ENCODE measurements at places on chromosomes 13 and 19.

DNA sequence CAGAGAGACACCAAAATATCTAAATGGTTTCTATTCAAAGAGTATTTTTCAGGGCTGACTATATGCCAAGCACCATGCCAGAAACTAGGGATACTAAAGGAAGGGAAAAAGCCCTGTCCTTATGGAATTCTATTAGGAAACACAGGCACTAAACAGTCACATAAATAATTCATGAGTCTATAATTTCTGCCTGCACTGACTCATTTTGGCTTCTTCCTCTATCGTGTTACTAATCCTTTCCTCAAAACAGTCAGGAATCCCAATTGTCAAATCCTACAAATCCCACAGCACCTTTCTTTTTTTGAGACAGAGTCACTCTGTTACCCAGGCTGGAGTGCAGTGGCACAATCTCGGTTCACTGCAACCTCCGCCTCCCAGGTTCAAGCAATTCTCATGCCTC is 29.2 kb downstream of the XPO4 start:
- no peaks in the 10 kb centered on the region for H3K27me3 ChIP-seq
- no peak for ATAC-seq
- no peak overlapping the region for H3K27ac ChIP-seq
- peaks cover 11% of the 10 kb centered on the region for H3K36me3 ChIP-seq
- H3K4me1 ChIP-seq = peaks cover 16% of the 10 kb centered on the region

- no peak overlapping the region for H3K27ac ChIP-seq
- no peak overlapping the region for H3K4me3 ChIP-seq
- peaks cover 5% of the 10 kb centered on the region for H3K27me3 ChIP-seq
- no peak for ATAC-seq
These were observed 68.9 kb upstream of the TDRD3 start for GRCh38 chr13:60328073-60328472.

DNA sequence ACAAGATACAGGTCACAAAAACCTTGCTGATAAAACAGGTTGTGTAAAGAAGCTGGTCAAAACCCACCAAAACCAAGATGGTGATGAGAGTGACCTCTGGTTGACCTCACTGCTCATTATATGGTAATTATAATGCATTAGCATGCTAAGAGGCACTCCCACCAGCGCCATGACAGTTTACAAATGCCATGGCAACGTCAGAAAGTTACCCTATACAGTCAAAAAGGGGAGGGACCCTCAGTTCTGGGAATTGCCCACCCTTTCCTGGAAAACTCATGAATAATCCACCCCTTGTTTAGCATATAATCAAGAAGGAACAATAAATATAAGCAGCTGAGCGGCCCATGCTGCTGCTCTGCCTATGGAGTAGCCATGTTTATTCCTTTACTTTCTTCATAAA is 434.1 kb downstream of the ZNF536 start:
- ATAC-seq = no peak
- no peaks in the 10 kb centered on the region for H3K4me1 ChIP-seq
- no peak overlapping the region for H3K27ac ChIP-seq
- no peak overlapping the region for H3K4me3 ChIP-seq
- peaks cover 24% of the 10 kb centered on the region for H3K27me3 ChIP-seq

DNA sequence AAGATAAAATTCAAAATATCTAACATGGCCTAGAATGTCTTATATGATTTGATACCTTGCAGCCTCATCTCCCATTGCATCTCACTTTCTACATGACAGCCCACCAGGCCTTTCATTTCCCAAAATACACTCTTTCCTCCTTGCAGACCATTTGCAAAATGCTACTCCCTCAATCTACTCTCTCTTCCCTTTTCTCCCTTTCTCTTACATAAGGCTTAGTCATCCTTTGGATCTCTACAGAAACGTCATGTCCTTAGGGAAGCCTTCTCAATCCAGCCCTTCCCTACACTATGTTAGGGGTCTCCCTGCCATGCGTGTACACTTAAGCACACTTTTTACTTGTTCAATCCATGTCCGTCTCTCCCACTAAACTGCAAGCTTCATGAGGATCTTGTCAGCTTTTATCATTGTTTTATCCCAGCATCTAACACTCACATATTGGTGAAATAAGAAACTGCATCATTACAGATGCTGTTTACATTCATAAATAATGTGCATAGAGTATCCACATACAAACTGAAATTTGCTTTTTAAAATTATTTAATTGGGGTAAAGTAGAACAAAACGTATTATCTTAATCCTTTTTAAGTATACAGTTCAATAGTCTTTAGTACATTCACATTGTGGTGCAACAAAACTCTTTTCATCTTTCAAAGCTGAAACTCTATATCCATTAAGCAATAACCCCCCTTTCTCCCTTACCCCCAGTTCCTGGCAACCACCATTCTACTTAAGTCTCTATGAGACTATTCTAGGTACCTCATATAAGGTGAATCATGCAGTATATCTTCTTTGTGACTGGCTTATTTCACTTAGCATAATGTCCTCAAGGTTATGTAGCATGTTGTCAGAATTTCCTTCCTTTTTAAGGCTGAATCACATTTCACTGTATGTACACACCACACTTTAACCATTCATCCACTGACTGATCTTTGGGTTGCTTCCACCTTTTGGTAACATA is 11.5 kb upstream of the WBP4 start:
- no peak overlapping the region for H3K27ac ChIP-seq
- H3K4me1 ChIP-seq = peaks cover 14% of the 10 kb centered on the region
- ATAC-seq = peak; percentile 91
- H3K4me3 ChIP-seq = no peak overlapping the region

GRCh38 chr19:14412996-14413692 is 6.0 kb downstream of the DDX39A start:
- no peaks in the 10 kb centered on the region for H3K27me3 ChIP-seq
- H3K36me3 ChIP-seq = peaks cover 95% of the 10 kb centered on the region
- peak overlapping the region; percentile 85 for H3K27ac ChIP-seq
- no peak for ATAC-seq

- peak overlapping the region; percentile 97 for H3K27ac ChIP-seq
- peak; percentile 6 for ATAC-seq
- H3K36me3 ChIP-seq = peaks cover 66% of the 10 kb centered on the region
- H3K27me3 ChIP-seq = no peaks in the 10 kb centered on the region
- H3K4me3 ChIP-seq = peak overlapping the region; percentile 97
These were observed 3.9 kb upstream of the GPR183 start for GRCh38 chr13:99311137-99311536.

GRCh38 chr13:105363261-105364190 is 1171.9 kb downstream of the EFNB2 start:
- no peak overlapping the region for H3K4me3 ChIP-seq
- H3K4me1 ChIP-seq = no peaks in the 10 kb centered on the region
- no peak overlapping the region for H3K27ac ChIP-seq

GRCh38 chr13:33258808-33259193 is 26.8 kb downstream of the STARD13 start:
- H3K27ac ChIP-seq = no peak overlapping the region
- no peaks in the 10 kb centered on the region for H3K36me3 ChIP-seq
- H3K4me1 ChIP-seq = no peaks in the 10 kb centered on the region
- no peak for ATAC-seq

- peak; percentile 34 for ATAC-seq
- peak overlapping the region; percentile 54 for H3K4me3 ChIP-seq
- H3K4me1 ChIP-seq = peaks cover 33% of the 10 kb centered on the region
- H3K36me3 ChIP-seq = peaks cover 95% of the 10 kb centered on the region
These were observed 8.8 kb downstream of the DDX39A start for GRCh38 chr19:14410091-14411051.

- ATAC-seq = no peak
- no peaks in the 10 kb centered on the region for H3K27me3 ChIP-seq
- peak overlapping the region; percentile 38 for H3K27ac ChIP-seq
- H3K4me1 ChIP-seq = no peaks in the 10 kb centered on the region
- no peak overlapping the region for H3K4me3 ChIP-seq
These were observed 4.8 kb downstream of the TSKS start for GRCh38 chr19:49758292-49758691.

DNA sequence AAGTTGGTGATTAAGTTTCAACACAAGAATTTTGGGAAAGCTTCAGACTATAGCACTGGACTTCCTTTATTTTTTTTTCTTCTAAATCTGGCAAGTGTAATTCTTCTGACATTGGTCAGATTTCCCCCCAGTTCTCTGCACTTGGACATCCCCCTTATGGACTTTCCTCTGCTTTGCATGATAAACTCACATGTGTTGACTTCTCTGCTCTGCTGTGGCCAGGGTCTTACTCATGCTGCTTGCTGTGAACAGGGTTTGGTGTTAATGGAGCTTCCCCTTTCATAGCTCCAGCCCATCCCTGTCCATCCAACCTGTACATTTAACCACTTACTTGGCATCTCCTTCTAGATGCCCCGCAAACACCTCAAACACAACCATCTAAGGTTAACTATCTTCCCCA is 70.5 kb upstream of the SPATA13 start:
- H3K4me1 ChIP-seq = no peaks in the 10 kb centered on the region
- ATAC-seq = no peak
- H3K27me3 ChIP-seq = peaks cover 14% of the 10 kb centered on the region
- no peak overlapping the region for H3K27ac ChIP-seq
- H3K4me3 ChIP-seq = no peak overlapping the region

DNA sequence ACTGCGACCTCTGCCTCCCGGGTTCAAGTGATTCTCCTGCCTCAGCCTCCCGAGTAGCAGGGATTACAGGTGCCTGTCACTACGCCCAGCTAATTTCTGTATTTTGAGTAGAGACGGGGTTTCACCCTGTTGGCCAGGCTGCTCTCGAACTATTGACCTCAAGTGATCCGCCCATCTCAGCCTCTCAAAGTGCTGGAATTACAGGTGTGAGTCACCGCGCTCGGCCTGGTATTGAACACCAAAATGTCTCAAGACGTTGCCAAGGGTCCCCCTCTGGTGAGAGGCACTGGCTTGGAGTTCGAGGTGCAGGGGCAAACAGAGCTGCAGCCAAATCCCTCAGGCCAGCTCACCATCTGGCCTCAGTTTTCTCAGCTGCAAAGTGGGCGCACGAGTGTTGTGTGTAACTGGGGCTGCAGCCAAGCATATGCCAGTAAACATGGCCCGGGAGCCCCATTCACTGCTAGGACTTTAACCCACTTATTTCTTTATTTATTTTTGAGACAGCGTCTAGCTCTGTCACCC is 8.0 kb downstream of the TJP3 start:
- H3K4me1 ChIP-seq = no peaks in the 10 kb centered on the region
- H3K4me3 ChIP-seq = no peak overlapping the region
- H3K36me3 ChIP-seq = no peaks in the 10 kb centered on the region
- no peaks in the 10 kb centered on the region for H3K27me3 ChIP-seq
- no peak for ATAC-seq

- H3K27me3 ChIP-seq = no peaks in the 10 kb centered on the region
- no peaks in the 10 kb centered on the region for H3K36me3 ChIP-seq
- ATAC-seq = no peak
- H3K27ac ChIP-seq = no peak overlapping the region
- no peaks in the 10 kb centered on the region for H3K4me1 ChIP-seq
These were observed 685.6 kb upstream of the SLITRK1 start for GRCh38 chr13:84567848-84568247.

GRCh38 chr13:93079294-93079693 is 147.3 kb upstream of the GPC6 start:
- no peaks in the 10 kb centered on the region for H3K36me3 ChIP-seq
- H3K4me3 ChIP-seq = no peak overlapping the region
- H3K4me1 ChIP-seq = no peaks in the 10 kb centered on the region
- H3K27me3 ChIP-seq = no peaks in the 10 kb centered on the region

DNA sequence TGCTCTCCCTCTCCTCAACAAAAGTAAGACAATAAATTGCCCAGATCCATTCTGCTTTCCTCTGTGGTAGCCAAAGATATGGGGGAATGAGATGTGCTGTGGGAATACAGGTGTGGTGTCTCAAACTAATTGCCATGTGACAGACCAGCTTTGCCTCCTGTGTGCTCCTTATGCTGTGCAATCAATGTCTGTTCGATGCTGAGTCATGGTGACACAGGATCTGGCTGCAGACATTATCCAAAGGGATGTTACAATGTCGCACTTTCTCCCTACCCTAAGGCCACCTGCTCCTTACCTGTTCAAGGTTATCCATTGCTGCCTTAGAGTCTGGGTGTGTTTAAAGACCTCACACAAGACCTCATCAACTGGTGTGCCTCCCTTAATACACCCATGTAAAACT is 32.5 kb downstream of the FGF14 start:
- H3K27me3 ChIP-seq = peaks cover 15% of the 10 kb centered on the region
- no peak overlapping the region for H3K27ac ChIP-seq
- H3K4me1 ChIP-seq = no peaks in the 10 kb centered on the region
- no peaks in the 10 kb centered on the region for H3K36me3 ChIP-seq
- ATAC-seq = no peak
- no peak overlapping the region for H3K4me3 ChIP-seq

GRCh38 chr19:57667228-57667627 is 1.5 kb upstream of the ZSCAN4 start:
- H3K27me3 ChIP-seq = peaks cover 14% of the 10 kb centered on the region
- no peaks in the 10 kb centered on the region for H3K36me3 ChIP-seq
- H3K4me3 ChIP-seq = no peak overlapping the region
- H3K4me1 ChIP-seq = no peaks in the 10 kb centered on the region
- no peak overlapping the region for H3K27ac ChIP-seq
- ATAC-seq = no peak

GRCh38 chr13:51134763-51135365 is 23.8 kb upstream of the C13orf42 start:
- no peak for ATAC-seq
- no peak overlapping the region for H3K4me3 ChIP-seq
- H3K4me1 ChIP-seq = no peaks in the 10 kb centered on the region

DNA sequence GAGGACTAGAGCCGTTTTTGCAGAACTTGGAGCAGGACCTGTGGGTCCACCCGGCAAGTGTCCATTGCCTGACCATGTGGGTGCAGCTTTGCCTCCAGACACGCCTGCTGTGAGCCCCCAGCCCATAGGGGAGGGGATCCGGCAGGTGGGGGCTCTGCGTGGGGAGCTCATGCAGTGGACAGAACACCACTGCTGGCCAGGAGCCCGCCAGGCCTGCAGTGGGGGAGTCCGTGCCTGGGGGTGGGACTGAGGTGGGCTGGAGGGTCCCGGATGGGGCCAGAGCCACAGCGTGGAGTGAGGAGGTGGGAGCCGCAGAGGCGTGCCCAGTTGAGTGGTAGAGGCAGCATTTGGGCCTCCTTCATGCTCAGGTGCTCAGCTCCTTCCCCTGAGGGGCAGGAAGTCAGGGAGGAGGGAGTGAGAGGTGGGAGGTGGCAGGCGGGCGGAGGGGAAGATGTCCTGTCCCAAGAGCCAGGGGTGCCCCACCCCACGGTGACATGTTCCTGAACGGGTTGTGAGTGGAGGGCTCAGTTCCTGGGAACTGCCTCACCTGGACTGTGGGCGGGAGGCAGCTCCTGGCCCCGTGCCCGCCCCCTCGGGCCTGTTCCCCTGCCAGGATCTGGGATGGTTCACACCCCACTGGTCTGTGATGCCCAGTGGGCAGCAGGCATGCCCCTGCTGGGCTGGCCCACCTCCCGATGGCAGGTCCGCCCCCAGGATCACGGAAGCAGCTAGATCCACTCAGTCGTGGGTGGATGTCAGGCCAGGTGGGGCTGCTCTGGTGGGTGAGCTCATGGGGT is 8.8 kb downstream of the ADAT3 start:
- H3K36me3 ChIP-seq = peaks cover 23% of the 10 kb centered on the region
- no peaks in the 10 kb centered on the region for H3K27me3 ChIP-seq
- ATAC-seq = no peak
- H3K4me1 ChIP-seq = no peaks in the 10 kb centered on the region
- no peak overlapping the region for H3K4me3 ChIP-seq

- no peak overlapping the region for H3K27ac ChIP-seq
- H3K4me3 ChIP-seq = no peak overlapping the region
These were observed 284.5 kb downstream of the KCNRG start for GRCh38 chr13:50299546-50300249.

GRCh38 chr13:107361666-107362065 is 793.7 kb upstream of the ARGLU1 start:
- H3K27ac ChIP-seq = no peak overlapping the region
- no peaks in the 10 kb centered on the region for H3K36me3 ChIP-seq

Measured in activated T-helper 17 cell treated with anti-CD3 and anti-CD28 coated beads, Interleukin-2, amount 50 U/mL, for 72 hours (primary cell).